ENCODE measurements at places on chromosomes 7 and 10.
A peak's percentile ranks its signal among the peaks of the same experiment; 100 is the strongest.

- H3K4me3 ChIP-seq = no peak overlapping the region
- H3K27ac ChIP-seq = no peak overlapping the region
- no peak for DNase-seq
Observed at GRCh38 chr7:2613931-2614600, 17.7 kb upstream of the TTYH3 start.

- no peaks in the 10 kb centered on the region for H3K36me3 ChIP-seq
- H3K4me1 ChIP-seq = no peaks in the 10 kb centered on the region
- no peaks in the 10 kb centered on the region for H3K27me3 ChIP-seq
- H3K4me3 ChIP-seq = no peak overlapping the region
- DNase-seq = no peak
Observed at GRCh38 chr7:55140221-55140940, 121.6 kb downstream of the EGFR start.

- no peaks in the 10 kb centered on the region for H3K27me3 ChIP-seq
- H3K4me1 ChIP-seq = no peaks in the 10 kb centered on the region
- no peak overlapping the region for H3K27ac ChIP-seq
Observed at GRCh38 chr7:141640239-141640840, 61.6 kb downstream of the DENND11 start.

GRCh38 chr7:38385682-38386081, 112.2 kb upstream of the TARP start:
- H3K4me3 ChIP-seq = no peak overlapping the region
- H3K4me1 ChIP-seq = peaks cover 18% of the 10 kb centered on the region
- H3K36me3 ChIP-seq = no peaks in the 10 kb centered on the region
- no peaks in the 10 kb centered on the region for H3K27me3 ChIP-seq
- no peak for DNase-seq

- no peaks in the 10 kb centered on the region for H3K27me3 ChIP-seq
- no peaks in the 10 kb centered on the region for H3K4me1 ChIP-seq
- no peak overlapping the region for H3K27ac ChIP-seq
- no peak overlapping the region for H3K4me3 ChIP-seq
- H3K36me3 ChIP-seq = no peaks in the 10 kb centered on the region
- DNase-seq = no peak
Observed at GRCh38 chr10:122141821-122142640, 129.1 kb upstream of the BTBD16 start.

- 0 out of 2 replicates have a peak, but pooled peaks cover 4% of the 10 kb centered on the region for H3K4me1 ChIP-seq
- DNase-seq = no peak
- H3K4me3 ChIP-seq = no peak overlapping the region
Observed at GRCh38 chr7:70923181-70923845, 208.6 kb upstream of the GALNT17 start.

GRCh38 chr10:80459047-80459865, 5.1 kb downstream of the TSPAN14 start:
- peak; percentile 69 for DNase-seq
- H3K27ac ChIP-seq = peak overlapping the region; percentile 42
- peaks cover 13% of the 10 kb centered on the region for H3K4me1 ChIP-seq
- H3K27me3 ChIP-seq = no peaks in the 10 kb centered on the region

DNA sequence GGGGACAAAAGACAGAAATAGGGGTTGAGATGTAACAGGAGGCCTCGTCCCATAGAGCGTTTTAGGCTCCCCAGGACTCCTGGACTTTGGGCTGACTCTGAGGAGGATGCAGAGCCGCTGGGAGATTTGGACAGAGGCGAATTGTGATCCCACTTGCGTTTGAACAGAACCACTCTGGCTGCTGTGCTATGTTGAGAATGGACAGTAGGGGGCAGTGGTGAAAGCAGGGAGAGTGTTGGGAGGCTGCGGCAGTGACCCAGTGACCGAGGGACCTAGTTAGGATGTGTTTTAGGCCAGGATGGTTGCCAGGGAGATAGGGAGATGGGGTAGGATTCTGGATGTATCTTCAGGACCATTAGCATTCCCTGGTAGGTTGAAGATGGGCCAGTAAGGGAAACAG, 271.6 kb downstream of the CCDC3 start:
- no peak for DNase-seq
- no peak overlapping the region for H3K27ac ChIP-seq
- H3K4me3 ChIP-seq = no peak overlapping the region
- H3K27me3 ChIP-seq = no peaks in the 10 kb centered on the region

GRCh38 chr10:19245889-19246752, 197.5 kb downstream of the MALRD1 start:
- no peak overlapping the region for H3K27ac ChIP-seq
- H3K36me3 ChIP-seq = no peaks in the 10 kb centered on the region
- no peak overlapping the region for H3K4me3 ChIP-seq

GRCh38 chr7:91846436-91846835, 34.1 kb downstream of the MTERF1 start:
- no peaks in the 10 kb centered on the region for H3K27me3 ChIP-seq
- no peak overlapping the region for H3K27ac ChIP-seq
- H3K4me1 ChIP-seq = peaks cover 22% of the 10 kb centered on the region
- no peak overlapping the region for H3K4me3 ChIP-seq

DNA sequence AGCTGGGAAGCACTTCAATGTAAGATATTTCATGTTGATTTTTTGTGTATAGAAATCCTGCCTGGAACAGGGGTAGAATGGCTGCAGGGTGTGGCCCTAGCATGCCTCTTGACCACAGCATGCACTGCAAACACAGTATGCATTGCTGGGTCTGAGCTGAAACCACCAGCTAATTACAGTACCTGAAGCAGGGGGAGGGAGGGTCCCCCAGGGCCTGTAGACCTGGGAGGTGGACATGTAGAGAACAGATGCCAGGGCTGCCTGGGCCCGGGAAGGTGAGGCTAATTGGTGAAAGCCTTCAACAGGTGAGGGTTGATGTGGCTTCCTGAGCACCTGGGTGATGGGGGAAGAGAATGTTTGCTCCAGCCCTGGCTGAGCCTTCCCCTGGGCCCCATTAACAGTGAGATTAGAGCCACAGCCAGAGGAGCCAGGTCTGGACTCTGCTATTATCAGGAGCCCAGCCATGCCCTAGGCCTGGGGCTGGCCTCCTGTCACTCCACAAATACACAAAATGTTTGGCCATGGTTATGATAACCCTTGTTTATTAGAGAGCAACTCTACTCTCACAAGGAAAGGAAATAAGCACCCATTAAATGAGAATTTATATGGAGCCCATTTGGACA, 83.3 kb downstream of the PLXNA4 start:
- peak; percentile 25 for DNase-seq
- no peak overlapping the region for H3K27ac ChIP-seq
- H3K4me3 ChIP-seq = no peak overlapping the region

DNA sequence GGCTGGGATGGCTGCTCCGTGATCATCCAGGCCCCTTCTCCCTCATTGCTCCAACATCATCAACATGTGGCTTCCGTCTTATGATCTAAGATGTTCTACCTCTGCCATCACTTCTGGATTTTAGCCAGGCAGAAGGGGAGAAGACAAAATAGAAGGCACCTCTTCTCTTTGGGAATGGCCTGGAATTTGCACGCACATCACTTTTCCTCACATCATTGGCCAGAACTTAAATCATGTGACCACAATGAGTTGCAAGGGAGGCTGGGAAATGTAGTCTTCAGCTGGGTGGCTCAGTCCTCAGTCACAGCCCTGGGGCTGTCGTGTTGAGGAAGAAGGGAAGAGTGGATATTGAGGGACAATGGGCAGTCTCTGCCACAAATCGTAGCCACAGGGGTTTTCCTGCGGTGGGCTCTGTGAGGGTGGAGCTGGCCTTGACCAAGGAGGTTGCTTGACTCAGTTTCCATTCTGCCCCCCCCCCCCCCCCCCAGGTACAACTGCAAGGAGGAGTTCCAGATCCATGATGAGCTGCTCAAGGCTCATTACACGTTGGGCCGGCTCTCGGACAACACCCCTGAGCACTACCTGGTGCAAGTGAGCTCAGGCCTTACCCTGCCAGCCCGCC, 50.3 kb downstream of the PALD1 start:
- no peaks in the 10 kb centered on the region for H3K36me3 ChIP-seq
- H3K27me3 ChIP-seq = no peaks in the 10 kb centered on the region
- no peak overlapping the region for H3K4me3 ChIP-seq
- H3K27ac ChIP-seq = no peak overlapping the region
- H3K4me1 ChIP-seq = no peaks in the 10 kb centered on the region

DNA sequence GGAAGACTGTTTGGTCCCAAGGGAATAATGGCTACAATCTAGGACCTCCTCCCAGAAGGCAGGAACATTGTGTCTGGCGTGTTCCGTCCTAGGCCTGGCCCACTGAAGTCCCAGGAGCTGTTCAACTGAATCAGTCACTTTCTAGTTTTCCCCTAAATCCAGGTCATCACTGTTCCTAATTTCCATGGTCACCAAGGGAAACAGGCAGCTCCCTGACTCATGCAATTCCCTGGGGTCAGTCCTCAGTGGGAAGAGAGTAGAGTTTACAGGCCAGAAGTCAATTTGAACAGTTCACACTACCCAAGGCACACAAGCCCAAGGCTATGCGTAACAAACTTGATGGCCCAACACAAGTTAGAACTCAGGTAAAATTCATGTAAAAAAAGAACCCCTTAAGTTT, 44.0 kb downstream of the CREB3L2 start:
- DNase-seq = no peak
- no peaks in the 10 kb centered on the region for H3K4me1 ChIP-seq
- 0 out of 2 replicates have a peak, but pooled peaks cover 8% of the 10 kb centered on the region for H3K36me3 ChIP-seq
- H3K27ac ChIP-seq = no peak overlapping the region

GRCh38 chr7:133662276-133662675, 409.4 kb downstream of the EXOC4 start:
- H3K4me3 ChIP-seq = no peak overlapping the region
- DNase-seq = no peak
- no peaks in the 10 kb centered on the region for H3K36me3 ChIP-seq
- peaks cover 5% of the 10 kb centered on the region for H3K4me1 ChIP-seq
- no peak overlapping the region for H3K27ac ChIP-seq

DNA sequence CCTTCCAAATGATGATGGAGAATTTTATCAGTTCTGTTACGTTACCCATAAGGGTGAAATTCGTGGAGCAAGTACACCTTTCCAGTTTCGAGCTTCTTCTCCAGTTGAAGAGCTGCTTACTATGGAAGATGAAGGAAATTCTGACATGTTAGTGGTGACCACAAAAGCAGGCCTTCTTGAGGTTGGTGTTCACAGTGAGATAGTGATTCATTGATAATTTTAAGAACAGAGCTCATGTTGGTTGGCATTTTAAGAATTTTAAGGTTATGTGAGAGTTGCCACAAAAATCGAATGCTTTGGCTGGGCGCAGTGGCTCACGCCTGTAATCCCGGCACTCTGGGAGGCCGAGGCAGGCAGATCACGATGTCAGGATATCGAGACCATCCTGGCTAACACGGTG, 25.9 kb downstream of the TAX1BP1 start:
- no peak for DNase-seq
- H3K27ac ChIP-seq = no peak overlapping the region
- no peaks in the 10 kb centered on the region for H3K4me1 ChIP-seq
- H3K4me3 ChIP-seq = no peak overlapping the region

- peaks cover 10% of the 10 kb centered on the region for H3K4me1 ChIP-seq
- no peak overlapping the region for H3K27ac ChIP-seq
- no peak for DNase-seq
- no peaks in the 10 kb centered on the region for H3K27me3 ChIP-seq
- H3K36me3 ChIP-seq = no peaks in the 10 kb centered on the region
Observed at GRCh38 chr10:50634479-50634878, 10.7 kb upstream of the SGMS1 start.

- H3K36me3 ChIP-seq = no peaks in the 10 kb centered on the region
- peak; percentile 25 for DNase-seq
- H3K4me3 ChIP-seq = no peak overlapping the region
- peaks cover 7% of the 10 kb centered on the region for H3K4me1 ChIP-seq
Observed at GRCh38 chr7:17530741-17531421, 232.4 kb downstream of the AHR start.

GRCh38 chr7:69365651-69366192, 232.6 kb upstream of the AUTS2 start:
- no peaks in the 10 kb centered on the region for H3K4me1 ChIP-seq
- H3K27me3 ChIP-seq = no peaks in the 10 kb centered on the region
- no peaks in the 10 kb centered on the region for H3K36me3 ChIP-seq
- no peak for DNase-seq

- H3K27ac ChIP-seq = no peak overlapping the region
- H3K27me3 ChIP-seq = no peaks in the 10 kb centered on the region
- DNase-seq = peak; percentile 77
- peak overlapping the region; percentile 50 for H3K4me3 ChIP-seq
- H3K36me3 ChIP-seq = no peaks in the 10 kb centered on the region
Observed at GRCh38 chr7:143003393-143004051, 23.4 kb downstream of the OR9A2 start.

DNA sequence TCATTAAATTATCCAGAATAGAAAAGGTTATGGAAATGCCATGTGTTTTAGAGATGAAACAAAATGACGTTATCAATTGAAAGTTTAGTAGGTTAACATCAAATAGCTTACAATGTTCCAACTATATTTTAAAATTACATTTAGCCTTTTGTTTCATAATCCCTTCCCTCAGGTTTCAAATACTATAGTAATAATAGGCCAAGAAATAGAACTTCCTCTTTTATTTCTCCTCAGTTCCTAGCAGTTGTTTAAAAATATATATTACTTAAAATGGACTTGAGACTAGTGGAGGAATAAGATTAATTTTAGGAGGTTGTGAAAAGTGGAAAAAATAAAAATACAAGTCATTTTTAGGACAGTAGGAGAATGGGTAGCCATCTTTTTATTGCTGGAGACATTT, 16.4 kb upstream of the PDSS1 start:
- no peaks in the 10 kb centered on the region for H3K27me3 ChIP-seq
- H3K4me3 ChIP-seq = no peak overlapping the region
- no peak overlapping the region for H3K27ac ChIP-seq
- DNase-seq = no peak
- H3K36me3 ChIP-seq = no peaks in the 10 kb centered on the region

DNA sequence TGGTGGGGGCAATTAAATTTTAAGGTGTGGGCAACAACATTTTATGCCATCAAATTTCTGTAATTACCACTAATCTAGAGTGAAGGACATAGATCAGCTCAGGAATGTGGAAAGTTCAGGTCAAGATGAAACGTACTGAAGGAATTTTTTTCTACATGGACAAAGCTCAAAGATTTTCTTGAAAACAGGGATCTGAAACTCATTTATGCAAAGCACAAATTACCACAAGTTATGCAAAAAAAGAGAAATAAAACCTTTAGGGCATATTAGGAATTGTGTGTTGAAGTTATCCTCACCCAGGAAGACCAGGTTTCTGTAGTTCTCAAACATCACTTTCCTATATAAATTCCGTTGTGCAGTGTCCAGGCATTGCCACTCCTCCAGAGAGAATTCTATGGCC, 18.9 kb downstream of the ZNF680 start:
- H3K27me3 ChIP-seq = no peaks in the 10 kb centered on the region
- H3K4me3 ChIP-seq = no peak overlapping the region
- DNase-seq = no peak
- H3K27ac ChIP-seq = no peak overlapping the region
- no peaks in the 10 kb centered on the region for H3K36me3 ChIP-seq
